ENCODE measurements at places on chromosomes 12 and 14.

- DNase-seq = no peak
Observed at GRCh38 chr12:50932787-50933280, 19.5 kb upstream of the HIGD1C start.

- DNase-seq = no peak
Observed at GRCh38 chr12:46664761-46665287, 161.0 kb downstream of the SLC38A4 start.

DNA sequence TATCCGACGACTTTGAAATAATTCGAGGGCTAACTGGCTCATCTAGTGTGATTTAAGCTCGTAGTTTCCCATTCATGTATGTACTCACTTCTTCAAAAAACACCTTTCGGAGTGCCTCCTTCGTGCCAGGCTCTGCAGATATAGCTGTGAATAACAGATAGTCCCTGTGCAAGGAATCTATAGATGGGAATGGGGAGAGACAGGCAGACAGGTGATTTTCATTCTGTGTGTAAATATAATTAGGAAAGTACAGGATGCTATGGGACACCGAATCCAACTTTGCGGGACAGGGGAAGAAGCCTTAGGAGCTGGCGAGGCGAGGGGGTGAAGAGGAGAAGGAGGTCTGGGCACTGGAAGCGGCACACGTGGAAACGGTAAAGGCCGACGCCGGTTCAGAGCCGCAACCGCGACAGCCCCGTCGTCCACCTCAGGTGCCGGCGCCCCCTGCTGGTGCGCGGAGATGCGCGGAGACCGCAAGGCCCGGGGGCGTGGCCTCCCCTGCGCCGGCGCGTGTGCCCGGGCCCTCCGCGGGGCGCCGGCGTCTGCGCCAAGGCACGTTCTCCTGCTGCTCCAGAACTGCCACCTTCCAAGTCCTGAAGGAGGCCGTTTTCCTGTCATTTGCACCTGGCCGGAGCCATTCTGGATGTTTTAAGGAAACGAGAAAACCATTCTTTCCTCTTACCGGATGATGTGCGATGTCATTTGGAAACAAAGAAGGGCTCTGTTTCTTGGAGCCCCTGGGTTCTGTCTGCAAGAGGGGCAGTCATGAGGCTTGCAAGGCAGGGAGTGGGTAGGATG lies 18.0 kb upstream of the CACNA1C start:
- peak; percentile 62 for DNase-seq

GRCh38 chr14:104461676-104462449 lies 117.7 kb upstream of the C14orf180 start:
- no peak for DNase-seq

GRCh38 chr14:57209561-57209960 lies 59.1 kb downstream of the EXOC5 start:
- no peak for DNase-seq

DNA sequence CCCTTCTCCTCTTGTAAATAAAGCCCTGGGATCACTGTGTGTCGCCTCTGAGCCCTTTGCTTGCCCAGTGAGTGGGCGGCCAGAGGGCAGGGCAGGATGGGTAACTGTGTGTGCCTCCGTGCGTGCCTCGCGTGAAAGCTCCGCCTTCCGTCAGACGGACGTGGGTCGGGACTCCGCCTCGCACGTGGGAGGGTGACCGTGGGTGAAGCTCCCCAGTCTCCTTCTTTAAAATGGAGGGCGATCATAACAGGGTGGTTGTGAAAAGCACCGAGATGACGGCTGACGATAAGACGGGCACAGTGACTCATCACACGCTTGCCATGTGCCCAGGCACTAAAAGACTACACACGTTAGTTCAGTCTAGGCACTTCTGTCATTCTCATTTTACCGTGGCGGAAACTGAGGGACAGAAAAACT lies 9.2 kb downstream of the PHB2 start:
- DNase-seq = peak; percentile 83

- DNase-seq = no peak
Observed at GRCh38 chr14:67683842-67684241, 9.4 kb upstream of the VTI1B start.

DNA sequence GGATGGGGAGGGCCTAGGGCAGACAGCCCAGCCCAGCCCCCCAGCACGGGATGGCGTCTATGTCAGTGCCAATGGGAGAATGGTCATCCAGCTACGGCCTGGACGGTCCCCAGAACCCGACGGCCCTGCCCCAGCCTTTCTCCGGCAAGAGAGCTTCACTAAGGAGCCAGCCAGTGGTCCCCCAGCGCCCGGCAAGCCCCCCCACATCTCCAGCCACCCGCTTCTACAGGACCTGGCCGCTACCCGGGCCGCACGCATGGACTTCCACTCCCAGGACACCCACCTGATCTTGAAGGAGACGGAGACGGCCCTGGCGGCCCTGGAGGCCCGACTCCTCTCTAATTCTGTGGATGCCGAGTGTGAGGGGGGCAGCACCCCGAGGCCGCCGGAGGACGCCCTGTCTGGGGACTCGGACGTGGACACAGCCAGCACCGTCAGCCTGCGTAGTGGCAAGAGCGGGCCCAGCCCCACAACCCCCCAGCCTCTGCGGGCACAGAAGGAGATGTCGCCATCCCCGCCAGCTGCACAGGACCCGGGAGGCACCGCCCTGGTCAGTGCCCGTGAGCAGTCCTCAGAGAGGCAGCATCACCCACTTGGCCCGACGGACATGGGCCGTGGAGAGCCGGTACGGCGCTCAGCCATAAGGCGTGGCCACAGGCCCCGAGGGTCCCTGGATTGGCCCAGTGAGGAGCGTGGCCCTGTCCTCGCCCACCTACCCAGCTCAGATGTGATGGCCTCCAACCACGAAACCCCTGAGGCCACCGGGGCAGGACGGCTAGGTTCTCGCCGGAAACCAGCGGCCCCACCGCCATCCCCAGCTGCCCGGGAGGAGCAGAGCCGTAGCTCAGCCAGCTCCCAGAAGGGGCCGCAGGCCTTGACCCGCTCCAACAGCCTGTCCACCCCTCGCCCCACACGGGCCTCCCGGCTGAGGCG lies 21.9 kb downstream of the CEP170B start:
- DNase-seq = no peak
